Effector CD4-positive, alpha-beta T cell (primary cell): ENCODE measurements at places on chromosomes 16 and 17.

DNA sequence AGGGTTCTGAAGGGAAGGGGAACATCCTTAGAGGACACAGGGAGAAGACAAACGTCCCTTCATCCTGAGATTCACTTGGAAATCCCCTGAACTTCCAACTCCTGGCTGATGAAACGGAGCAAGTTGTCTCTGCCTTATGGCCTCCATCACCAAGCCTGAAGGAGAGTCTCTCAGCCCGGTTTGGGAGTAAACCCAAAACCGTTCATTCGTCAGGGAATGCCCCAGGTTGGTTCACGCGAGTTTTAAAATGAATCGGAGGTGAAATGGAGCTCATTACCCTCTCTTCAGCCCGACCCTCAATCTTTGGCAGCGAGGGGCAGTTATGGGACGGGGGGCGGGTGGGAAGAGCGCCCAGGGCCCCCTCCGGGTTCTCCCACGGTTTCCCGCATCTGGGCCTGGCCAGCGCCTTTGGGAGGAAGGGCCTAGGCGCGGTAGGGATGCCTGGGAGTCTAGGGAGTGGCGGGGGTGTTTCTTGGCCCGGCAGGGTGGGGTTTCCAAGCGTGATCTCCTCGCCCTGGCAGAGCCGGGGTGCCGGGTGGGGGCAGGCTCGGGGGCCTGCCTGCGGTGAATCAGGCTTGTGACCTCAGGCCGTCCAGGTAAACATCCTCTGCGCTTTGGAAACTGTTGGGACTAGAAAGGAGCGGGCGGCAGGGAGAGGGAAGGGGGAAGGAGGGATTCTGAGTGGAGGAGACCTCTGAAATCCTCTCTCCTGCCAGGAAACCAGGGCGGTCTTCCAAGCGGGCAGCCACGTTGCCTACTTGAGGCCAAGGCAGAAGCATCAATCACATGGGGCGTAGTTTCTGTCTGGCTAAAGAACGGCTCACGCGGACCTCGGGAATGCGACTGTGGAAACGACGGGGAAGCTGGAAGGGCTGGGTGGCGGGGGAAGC is 24.1 kb upstream of the HOXB13 start:
- DNase-seq, result no peak

DNA sequence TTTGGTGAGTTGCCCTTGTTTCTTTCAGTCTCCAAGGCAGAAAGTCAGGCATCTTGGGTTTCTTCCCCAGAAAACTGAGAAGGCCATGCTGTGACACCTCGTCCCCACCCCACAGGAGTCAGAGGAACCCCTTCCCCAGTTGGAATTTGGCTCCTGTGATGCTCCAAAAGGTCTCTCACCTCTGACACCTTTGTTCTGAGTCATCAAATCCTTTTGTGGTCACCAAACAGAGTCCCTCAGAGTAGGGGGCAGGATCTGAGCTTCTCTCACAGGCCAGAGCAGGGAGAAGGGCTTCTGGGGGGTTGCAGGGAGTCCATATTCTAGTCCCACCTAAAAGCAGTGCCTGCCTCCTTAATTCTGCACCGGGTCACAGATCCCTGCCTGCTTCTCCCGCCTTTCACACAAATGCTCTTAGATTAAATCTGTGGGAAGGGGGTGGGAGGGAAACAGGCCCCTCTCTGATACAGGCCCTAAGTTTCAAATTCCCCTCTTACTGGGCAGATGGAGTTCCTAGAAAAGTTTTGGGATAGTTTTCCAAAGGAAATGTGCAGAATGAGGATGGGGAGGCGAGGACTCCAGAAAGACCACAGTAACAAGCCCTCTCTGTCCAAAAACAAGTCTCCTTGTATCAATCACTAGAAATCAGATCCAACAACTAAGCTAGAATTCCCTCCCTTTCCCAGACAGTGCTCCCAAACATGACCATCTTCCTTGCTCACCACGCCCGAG is 1.3 kb downstream of the PHOSPHO1 start:
- DNase-seq, result no peak

GRCh38 chr17:78432226-78433012 is 54.0 kb downstream of the PGS1 start:
- DNase-seq, result no peak

- DNase-seq, result no peak
Measured at GRCh38 chr16:14464192-14464591, 165.9 kb downstream of the PARN start.

DNA sequence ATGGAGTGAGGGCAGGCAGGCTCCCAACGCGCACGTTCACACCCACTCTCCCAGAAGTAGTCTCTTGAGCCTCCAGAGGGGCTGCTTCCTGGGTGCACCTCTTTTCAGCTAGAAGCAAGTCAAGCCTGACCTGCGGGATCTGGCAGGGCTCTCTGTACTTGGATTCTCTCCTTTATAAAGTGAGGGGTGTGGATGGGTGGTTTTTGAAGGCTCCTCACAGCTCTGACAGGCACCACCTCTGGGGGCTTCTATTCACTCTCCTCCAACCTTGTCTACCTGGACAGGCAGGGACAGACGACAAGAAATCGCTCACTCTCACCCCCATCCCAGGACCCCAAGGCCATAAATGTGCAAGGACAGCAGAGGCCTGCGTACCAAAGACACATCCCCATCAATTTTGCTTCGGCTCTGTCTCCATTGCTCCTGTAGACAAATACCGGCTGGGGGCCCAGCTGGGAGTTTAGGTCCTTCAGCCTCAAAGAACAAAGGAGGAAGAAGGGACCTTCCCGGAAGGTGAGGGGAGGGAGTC is 814 bp upstream of the DYNLL2 start:
- DNase-seq, result no peak

DNA sequence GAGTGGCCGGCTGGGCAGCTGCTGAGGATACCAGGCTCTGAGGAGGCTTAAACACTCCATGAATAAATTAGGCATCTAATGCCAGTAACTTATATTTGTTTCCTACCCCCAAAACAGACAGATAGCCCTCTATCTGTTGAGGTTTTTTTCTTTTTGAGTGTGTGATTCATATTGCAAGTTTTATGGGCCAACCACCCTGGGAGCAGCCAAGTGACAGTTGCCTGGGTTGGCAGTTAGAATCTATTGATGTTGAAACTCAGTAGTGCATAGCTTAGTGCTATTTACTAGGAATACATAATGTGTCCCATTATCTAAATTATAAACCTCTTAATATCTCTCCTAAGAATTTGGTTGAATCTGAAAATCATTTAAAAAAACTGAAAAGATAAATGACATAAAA is 397.4 kb downstream of the CA10 start:
- DNase-seq, result no peak

- no peak for DNase-seq
Measured at GRCh38 chr16:86865851-86866662, 287.7 kb downstream of the FOXL1 start.

DNA sequence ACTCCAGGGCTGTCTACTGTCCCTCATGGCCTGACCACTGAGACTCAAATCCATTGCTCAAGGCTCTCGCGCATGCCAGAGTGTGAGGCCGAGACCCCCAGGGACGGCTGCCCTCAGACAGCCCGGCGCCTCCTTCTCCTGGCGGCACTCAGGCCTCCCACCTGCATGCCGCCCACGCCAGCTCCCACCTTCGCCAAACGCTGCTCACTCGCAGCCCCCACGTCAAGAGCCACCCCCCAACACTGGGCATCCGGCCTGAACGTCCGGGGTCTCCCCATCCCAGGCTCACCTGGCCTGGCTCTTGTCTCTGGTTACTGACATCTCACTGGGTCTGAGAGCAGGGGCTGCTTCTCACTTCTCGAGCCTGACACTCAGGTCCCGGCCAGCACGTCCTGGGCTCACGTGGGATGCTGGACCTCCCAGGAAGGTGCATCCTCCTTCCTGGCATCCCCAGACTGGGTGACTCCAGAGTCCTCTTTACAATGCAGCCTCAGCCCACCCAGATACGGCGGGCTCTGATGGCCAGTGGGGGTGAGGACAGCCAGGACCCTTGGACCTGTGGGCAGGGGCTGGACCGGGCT is 12.2 kb upstream of the CACNA1H start:
- no peak for DNase-seq

GRCh38 chr16:53946746-53947386 is 242.9 kb downstream of the FTO start:
- DNase-seq, result no peak

DNA sequence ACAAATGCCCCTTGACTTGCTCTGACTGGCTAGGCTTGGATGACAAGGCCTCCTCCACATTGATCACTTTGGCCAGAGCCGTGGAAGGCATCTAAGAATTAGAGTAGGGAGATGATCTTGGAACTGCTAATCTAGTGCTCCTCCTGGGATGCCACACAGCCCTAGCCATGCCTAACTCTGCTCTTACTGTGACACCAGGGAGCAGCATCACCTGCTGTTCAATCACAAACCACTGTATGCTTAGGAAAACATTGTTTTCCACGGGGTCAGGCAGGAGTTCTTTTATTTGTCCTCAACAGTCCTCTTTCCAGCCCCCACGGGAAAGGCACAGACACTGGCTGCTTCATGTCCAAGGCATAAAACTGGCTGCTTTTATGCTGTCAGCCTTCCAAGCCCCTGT is 46.3 kb downstream of the C16orf78 start:
- no peak for DNase-seq

DNA sequence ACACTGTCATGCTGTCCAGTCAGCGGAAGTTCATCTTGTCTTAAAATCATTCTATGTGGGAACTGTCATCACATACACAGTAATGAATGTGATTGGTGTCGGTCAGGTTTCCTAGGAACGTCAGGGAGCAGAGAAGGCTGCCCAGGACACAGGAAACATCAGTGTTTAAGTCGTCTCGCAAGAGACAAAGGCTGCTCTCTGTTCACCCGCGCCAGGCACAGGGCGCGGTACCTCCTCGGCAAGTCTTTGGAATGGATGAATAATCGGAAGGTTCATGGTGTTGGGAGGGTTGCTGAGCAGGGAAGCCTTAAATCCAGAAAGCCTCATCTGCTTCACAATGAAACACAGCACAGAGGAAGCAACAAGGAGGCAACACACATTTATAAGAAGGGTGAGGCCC is 148.2 kb downstream of the CPPED1 start:
- no peak for DNase-seq

- no peak for DNase-seq
Measured at GRCh38 chr16:57823836-57824235, 21.5 kb upstream of the KIFC3 start.

- no peak for DNase-seq
Measured at GRCh38 chr17:37700881-37701280, 44.0 kb downstream of the HNF1B start.

GRCh38 chr17:57045868-57046704 is 39.0 kb upstream of the AKAP1 start:
- peak; percentile 2 for DNase-seq

DNA sequence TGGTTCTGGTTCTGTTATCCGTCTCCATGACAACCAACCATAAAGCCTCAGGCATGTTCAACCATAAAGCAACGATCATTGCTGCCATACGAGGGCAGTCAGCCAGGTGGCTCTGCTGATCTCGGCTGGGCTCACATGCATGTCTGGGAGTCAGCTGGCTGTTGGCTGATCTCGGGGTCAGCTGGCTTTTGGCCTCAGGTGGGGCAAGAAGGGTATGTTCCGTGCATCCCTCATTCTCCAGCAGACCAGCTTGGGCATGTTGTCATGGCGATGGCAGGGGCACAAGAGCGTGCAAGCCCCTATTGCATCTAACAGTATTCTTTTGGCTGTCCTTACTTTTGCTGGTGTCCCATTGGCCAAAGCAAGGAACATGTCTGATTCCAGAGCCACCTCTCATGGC is 86.2 kb downstream of the ABCC6 start:
- no peak for DNase-seq

GRCh38 chr17:40419559-40420331 is 2.0 kb upstream of the TOP2A start:
- DNase-seq, result no peak

DNA sequence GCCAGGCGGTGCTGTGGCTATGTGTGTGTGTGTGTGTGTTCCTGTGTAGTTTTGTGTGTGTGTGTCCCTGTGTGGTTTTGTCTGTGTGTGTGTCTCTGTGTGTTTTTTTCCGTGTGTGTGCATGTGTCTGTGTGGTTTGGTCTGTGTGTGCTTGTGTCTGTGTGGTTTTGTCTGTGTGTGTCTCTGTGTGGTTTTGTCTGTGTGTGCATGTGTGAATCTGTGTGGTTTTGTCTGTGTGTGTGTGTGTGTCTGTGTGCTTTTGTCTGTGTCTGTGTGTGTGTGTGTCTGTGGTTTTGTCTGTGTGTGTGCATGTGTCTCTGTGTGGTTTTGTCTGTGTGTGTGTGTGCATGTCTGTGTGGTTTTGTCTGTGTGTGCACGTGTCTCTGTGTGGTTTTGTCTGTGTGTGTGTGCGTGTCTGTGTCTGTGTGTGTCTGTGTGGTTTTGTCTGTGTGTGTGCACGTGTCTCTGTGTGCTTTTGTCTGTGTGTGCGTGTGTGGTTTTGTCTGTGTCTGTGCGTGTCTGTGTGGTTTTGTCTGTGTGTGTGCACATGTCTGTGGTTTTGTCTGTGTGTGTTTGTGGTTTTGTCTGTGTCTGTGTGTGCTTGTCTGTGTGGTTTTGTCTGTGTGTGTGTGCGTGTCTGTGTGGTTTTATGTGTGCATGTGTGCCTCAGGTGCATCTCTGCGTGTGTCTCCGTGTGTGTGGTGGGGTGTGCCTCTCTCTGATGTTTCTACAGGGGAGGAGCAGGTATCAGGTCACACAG is 62.3 kb downstream of the ZDHHC7 start:
- no peak for DNase-seq

DNA sequence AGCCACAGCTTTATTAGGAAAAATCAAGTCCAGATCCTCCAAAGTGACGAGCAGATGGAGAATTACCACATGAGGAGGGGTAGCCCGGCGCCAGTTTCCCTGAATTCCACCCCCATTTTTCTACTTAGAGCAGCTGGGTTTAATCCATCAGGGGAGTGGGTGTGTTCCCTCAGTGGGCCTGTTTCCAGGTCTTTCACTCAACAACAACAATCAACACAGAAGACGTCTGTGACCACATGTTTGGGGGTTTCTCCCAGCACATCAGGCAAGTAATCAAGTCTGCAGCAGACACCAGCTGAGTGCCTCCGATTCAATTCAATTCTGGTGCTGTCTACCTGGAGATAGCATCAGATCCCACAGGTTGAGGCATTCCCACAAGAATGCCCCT is 6.8 kb downstream of the SLC6A2 start:
- no peak for DNase-seq

GRCh38 chr16:15641753-15642556 is 999 bp downstream of the MARF1 start:
- DNase-seq, result no peak

DNA sequence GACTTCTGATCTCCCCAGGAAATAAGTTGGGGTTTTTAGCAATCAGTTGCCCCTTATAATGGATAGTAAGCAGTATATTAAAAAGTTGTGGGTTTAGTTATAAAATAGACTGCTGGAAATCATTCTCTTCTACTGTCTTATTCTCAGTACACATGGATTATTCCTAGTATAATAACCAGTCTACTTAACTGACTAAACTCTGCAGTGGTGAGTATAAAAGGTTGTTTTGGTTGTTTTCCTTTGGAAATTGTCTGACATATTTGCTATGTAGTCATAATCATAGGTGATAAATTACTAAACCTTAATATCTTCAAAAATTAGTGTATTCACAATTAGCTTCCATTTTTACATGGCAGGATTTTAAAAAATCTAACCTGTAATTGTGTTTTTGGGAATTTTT is 31.4 kb downstream of the CTCF start:
- DNase-seq, result no peak

- DNase-seq, result no peak
Measured at GRCh38 chr17:45020354-45021138, 30.9 kb downstream of the DCAKD start.
